ENCODE measurements at places on chromosomes 3 and 15.

- DNase-seq, result peak; percentile 25
These were observed 6.1 kb downstream of the CD96 start for GRCh38 chr3:111548092-111548491.

GRCh38 chr3:23746441-23746840 lies 59.3 kb upstream of the UBE2E1 start:
- no peak for DNase-seq

- no peak for DNase-seq
These were observed 148.3 kb upstream of the TSC22D2 start for GRCh38 chr3:150259526-150260397.

GRCh38 chr3:31294430-31295149 lies 238.1 kb upstream of the STT3B start:
- no peak for DNase-seq

GRCh38 chr15:78364233-78364632 lies 24.1 kb downstream of the CRABP1 start:
- DNase-seq, result no peak

- DNase-seq, result no peak
These were observed 1.8 kb downstream of the HCLS1 start for GRCh38 chr3:121658716-121659435.

- no peak for DNase-seq
These were observed 27.0 kb downstream of the NDUFB4 start for GRCh38 chr3:120622870-120623726.

GRCh38 chr15:68627476-68627875 lies 48.7 kb downstream of the CORO2B start:
- no peak for DNase-seq
